ENCODE measurements at places on chromosomes 4 and X.
A peak's percentile ranks its signal among the peaks of the same experiment; 100 is the strongest.

- no peak for DNase-seq
Observed at GRCh38 chr4:104424475-104424941, 70.2 kb downstream of the CXXC4 start.

DNA sequence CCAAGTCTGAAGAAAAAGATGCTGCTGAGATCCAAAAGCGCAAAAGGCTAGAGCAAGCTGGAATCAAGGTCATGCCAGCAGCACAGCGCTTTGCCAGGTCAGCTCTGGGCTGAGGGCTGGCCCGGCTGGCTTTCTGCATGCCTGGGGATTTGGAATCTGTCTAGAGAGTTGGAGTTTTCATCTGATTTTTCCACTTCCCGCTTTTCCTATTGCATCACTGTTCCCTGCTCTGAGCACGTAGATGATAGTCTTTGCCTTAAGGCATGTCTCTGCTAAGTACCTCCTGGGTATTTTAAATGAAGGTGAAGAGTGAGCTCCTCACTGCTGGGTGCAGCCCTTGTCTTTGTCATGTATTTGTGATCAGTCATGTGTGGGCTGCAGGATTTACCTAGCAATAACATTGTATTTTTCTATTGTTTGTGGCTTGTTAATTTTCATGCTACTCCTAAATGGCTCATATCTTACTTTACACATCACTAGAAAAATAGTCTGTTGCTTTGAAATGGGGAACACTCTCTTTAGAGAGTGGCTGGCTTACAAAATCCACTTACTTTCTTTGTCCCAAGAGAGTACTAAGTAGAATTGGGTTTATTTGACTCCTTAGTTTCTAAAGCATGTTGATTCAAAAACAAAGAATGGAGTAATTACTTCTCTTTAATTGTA, 82.8 kb downstream of the LIMCH1 start:
- no peak for DNase-seq

- DNase-seq: no peak
Observed at GRCh38 chr4:184801781-184802696, 23.7 kb downstream of the ACSL1 start.

DNA sequence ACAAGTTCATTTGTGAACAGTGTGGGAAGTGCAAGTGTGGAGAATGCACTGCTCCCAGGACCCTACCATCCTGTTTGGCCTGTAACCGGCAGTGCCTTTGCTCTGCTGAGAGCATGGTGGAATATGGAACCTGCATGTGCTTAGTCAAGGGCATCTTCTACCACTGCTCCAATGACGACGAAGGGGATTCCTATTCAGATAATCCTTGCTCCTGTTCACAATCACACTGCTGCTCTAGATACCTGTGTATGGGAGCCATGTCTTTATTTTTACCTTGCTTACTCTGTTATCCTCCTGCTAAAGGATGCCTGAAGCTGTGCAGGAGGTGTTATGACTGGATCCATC, 5.5 kb downstream of the SPRY1 start:
- no peak for DNase-seq

GRCh38 chr4:88022289-88022688, 14.9 kb downstream of the PKD2 start:
- DNase-seq: no peak

DNA sequence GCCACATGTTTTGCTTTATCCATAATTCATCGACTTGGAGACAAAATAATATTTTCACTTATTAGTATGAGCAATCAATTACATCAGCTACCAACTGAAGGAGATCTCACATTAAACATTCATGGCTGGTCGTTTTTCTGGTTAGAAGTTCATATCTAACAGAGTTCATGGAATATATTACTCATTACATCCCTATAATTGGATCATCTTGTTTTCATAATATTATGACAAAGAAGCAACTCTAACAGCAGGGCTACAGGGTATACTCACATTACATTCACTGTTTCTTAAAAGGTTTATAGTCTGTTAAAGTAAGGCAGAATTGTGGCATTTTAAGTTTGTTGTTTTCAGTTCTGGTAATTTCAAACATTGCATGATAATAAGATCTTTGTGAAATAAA, 33.0 kb downstream of the GSTCD start:
- no peak for DNase-seq

- no peak for DNase-seq
Observed at GRCh38 chr4:37949636-37950426, 10.4 kb upstream of the PTTG2 start.

DNA sequence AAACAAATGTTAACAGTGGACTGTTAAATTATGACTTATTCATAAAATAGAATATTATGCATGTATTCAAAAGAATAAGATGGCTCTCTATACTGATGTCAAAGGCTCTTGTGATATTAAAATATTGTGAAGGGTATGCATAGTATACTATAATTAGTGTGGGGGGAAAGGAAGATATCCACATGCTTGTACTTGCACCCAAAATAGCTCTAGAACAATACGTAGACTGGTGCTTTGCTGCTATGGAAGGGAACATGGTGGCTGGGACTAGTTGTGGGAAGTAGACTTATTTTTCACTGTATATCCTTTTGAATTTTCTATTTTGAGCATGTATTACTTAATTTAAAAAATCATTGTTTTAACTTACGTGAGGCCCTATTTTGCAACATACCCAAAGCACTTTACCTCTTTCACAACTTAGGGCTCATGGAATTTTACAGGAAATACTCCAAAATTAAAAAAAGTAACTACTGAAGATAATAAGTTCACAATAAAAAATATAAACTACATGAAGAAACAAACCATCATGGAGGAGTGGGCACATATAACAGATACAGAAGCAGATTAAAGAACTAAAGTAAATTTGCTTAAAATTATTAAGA, 7.9 kb downstream of the PGRMC2 start:
- DNase-seq: no peak

- peak; percentile 86 for DNase-seq
Observed at GRCh38 chr4:15961781-15962510, 1.0 kb downstream of the FGFBP2 start.

GRCh38 chrX:149487292-149487691, 17.8 kb downstream of the IDS start:
- DNase-seq: no peak

GRCh38 chr4:14518136-14518535, 484.1 kb upstream of the CPEB2 start:
- DNase-seq: no peak

GRCh38 chrX:15916704-15917084, 62.1 kb upstream of the AP1S2 start:
- no peak for DNase-seq

- DNase-seq: no peak
Observed at GRCh38 chr4:152099061-152099425, 338.2 kb upstream of the GATB start.

DNA sequence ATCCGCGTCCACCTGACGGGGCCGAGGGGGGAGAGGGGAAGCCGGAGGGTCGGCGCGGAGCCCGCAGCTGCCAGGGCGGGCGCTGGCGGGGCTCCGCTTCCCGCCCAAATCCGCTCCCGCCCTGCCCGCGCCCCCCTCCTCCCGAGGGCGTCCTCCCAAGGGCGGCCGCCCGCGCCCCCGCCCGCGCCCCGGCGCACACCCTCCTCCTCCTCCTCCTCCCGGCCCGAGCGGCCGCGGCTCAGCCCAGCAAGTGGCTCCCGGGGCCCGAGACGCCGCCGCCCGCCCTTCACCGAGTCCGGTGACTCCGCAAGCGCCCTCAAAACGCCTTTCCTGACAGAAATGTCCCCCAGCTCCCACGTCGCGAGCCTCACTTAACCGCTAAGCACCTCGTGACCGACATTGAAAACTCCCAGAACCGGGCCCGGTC, 487 bp downstream of the HMGB2 start:
- no peak for DNase-seq

DNA sequence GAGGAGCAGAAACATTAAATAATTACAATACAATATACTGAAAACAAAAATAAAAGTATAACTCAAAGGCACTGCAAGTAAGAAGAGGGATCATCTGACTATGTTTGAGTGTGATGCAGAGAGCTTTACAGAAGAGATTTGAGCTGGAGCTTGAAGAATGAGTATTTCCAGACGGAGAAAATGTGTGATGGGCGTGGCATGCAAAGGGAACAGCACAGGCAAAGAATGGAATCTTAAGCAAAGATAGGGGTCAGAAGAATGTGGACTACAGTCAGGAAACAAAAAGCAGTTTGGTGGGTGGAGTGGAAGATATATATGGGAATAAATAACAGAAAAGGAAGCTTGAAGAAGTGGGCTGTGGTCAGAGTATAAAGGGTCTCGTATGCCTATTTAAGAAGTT, 45.5 kb downstream of the OPHN1 start:
- DNase-seq: no peak

DNA sequence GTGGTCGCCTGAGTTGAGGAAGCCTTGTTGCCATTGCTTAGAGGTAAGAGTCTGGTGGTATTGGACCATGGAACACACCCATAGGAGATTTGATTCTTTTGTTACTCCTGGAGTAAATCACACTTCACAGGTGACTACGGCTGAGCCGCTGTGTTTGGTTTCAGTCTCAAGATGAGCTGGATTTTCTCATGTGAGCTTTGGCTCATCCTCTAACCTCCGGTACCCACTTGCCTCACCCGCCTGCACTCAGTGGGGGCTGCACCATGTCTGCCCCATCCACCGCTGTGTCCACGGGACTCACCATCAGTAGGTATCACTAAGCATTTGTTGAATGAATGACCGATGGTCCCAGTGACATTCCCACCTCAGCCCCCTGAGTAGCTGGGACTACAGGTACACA, 52.7 kb downstream of the HTT-AS start:
- DNase-seq: no peak

DNA sequence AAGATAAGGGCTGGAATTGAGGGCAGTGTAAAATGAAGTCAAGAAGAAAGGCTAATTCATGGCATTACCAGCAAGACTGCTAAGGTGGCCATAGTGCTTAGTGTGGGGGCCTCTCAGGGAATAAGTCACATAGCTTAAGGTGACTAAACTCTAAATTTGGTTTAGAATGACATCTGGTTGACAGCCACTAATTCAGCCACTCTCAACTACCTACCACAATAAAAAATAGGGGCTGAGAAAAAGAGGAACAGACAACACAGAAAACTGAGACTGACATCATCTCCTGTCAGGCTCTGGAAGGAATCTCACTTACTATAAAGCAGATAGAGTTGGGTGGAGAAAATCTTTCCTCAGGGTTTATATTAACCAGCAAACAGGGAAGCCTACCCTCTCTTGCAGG, 96.9 kb downstream of the CHRDL1 start:
- DNase-seq: no peak

- no peak for DNase-seq
Observed at GRCh38 chr4:75698963-75699228, 25.5 kb upstream of the USO1 start.

DNA sequence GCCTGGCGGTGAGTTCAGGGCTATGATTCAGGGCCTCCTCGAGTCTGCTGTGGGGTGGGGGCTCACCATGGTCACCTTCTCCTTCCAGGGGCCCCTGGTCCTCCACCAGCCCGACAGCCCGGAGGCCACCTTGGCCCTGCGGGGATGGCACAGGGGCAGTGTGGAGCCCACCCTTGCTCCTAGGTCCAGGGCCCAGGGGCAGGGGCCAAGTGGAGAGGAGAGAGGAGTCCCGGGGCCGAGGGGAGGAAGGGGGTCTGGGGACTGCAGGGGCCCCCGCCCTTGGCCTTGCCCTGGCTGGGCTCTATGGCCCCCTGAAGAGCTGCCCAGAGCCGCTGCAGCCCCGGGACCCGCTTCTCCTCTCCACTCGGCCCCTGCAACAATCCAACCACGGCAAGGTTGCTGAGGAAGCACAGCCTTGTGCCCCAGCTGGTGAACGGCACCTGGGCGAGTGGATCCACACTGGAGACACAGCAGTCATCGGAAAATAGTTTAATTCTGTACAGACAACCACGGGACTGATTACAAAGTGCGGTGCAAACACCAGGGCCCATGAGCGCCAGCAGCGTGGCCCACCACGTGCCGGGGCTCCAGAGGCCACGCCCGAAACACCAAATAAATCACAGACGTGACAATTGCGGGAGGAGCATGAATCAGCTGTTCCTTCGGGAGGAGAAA, 23.0 kb upstream of the CPLX1 start:
- DNase-seq: no peak

- DNase-seq: no peak
Observed at GRCh38 chr4:123777373-123777772, 380.8 kb downstream of the SPRY1 start.

DNA sequence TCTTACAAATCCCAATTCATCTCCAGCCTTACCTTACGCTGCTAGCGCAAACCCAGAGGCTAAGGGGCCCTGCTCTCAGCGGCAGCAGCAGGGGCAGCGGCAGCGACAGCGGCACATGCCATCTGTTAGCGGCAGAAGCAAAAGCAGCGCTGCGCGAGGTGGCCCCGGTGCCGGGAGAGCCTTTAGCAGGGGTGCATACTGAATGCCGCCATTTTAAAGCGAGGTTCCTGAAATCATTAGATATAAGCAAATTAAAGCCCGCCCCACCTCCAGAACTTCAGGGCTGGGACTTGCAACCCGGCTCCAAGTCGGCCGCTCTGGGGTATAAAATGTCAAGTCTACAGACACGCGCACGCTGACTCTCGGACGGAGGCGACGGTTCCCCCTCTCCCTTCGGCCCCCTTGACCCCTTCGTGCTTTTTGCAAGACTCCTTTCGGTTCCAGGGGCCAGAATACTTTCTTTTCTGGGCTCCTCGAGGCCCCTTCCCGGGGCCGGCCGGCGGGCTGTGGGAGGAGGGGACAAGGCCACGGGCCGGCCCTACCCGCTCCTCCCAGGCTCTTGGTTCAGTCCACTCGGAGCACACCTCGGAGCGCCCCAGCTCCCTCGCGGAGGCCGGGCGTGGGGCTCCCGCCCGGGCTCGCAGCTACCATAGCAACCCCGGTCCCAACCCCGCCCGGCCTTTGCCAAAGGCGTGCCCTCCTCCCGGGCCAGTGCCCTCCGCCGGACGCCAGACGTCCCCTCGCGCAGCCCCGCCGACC, at the start of gene MBNL3:
Gene MBNL3 (minus strand): TSS at position 220 of the 759 bp plus-strand sequence. CDS start 49,427 bp downstream, outside the sequence.
- peak; percentile 37 for DNase-seq

DNA sequence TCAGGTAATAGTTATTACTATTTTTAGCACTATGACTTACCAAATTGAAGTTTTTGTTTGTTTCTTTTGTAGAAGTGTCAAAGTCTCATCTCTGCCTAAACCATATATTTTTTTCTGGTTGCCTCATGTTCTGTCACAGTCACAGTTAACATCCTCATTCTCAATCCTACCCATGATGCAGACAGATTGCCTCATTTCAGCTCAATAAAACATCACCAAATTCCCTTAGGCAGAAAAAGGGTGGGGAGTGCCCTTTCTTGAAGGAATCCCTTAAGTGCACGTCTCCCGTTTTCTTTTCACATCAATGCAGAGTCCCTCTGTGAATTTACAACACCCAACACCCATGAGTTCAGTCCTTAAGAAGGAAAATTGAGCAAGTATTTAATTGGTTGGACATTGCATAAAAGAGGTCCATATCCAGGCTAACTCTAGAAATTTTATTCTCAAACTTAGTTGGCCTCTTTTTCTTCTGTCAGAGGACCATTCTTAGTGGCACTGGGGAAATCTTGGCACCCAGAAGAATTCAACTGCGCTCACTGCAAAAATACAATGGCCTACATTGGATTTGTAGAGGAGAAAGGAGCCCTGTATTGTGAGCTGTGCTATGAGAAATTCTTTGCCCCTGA, 103.7 kb upstream of the BMPR1B start:
- no peak for DNase-seq

GRCh38 chr4:6701371-6701770, 7.7 kb downstream of the S100P start:
- no peak for DNase-seq

- DNase-seq: no peak
Observed at GRCh38 chr4:8439914-8440491, 520 bp downstream of the ACOX3 start.
